Activated CD4-positive, alpha-beta memory T cell treated with anti-CD3 and anti-CD28 coated beads, Interleukin-2, amount 10 ng/mL, durations not matched to agents 7 days and 5 days (primary cell): ENCODE measurements at places on chromosomes 6 and 20. TPM values are rescaled to one million over a fixed set of nuclear protein-coding genes. Genes with fewer than 3 reads are reported as not detected.

- no peaks in the 10 kb centered on the region for H3K4me1 ChIP-seq
- no peak overlapping the region for H3K27ac ChIP-seq
- H3K27me3 ChIP-seq, result no peaks in the 10 kb centered on the region
- no peak for DNase-seq
- peaks cover 3% of the 10 kb centered on the region for H3K36me3 ChIP-seq
- H3K4me3 ChIP-seq, result no peak overlapping the region
These were observed 58.3 kb upstream of the TMEM181 start for GRCh38 chr6:158501360-158502262.

Gene IP6K3
- total RNA-seq, result not detected

- peaks cover 50% of the 10 kb centered on the region for H3K36me3 ChIP-seq
- no peaks in the 10 kb centered on the region for H3K27me3 ChIP-seq
- H3K27ac ChIP-seq, result peak overlapping the region; percentile 10
- DNase-seq, result no peak
- H3K4me3 ChIP-seq, result no peak overlapping the region
These were observed 15.9 kb upstream of the TBC1D20 start for GRCh38 chr20:478010-478948.

DNA sequence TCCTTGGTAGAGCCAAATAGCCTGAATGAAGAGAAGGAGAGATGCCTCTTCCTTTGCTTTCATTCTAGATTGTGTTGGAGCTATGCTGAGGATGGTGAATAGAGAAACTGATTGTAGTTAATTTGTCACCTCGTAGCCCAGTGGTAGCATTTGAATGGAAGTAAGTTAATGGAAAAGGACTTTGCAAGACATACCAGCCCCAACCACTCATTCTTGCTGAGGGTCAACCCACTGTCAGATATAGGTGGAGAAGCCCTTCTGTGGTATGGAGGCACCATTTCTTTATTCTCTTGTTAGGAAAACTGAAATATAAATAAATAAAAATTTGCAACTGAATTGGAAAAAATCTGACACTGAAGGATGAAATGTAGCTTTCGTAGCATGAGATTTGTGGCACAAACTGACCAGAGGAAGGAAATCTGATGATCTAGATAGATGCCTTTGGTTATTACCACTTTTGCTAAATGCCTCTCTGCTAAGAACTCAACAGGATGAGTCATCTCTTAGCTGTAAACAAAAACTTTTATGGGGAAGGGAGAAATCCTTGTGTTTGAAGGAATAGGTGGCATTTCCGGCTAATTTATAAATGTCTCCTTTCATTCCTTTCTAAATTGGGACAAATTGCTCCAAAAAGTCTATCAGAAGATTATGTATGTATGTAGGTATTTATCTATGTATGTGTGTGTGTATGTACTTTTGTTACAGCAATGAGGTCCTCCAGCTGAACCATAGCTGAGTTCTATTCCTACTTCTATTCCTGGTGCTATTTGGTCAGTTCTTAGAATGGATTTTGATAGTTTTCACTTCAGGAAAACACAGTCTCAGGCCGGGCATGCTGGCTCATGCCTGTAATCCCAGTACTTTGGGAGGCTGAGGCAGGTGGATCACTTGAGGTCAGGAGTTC lies 76.5 kb upstream of the SUPT3H start:
- H3K4me1 ChIP-seq, result peaks cover 71% of the 10 kb centered on the region
- peaks cover 56% of the 10 kb centered on the region for H3K36me3 ChIP-seq
- H3K27me3 ChIP-seq, result no peaks in the 10 kb centered on the region
- no peak for DNase-seq
- no peak overlapping the region for H3K4me3 ChIP-seq

- H3K4me3 ChIP-seq, result no peak overlapping the region
- no peak for DNase-seq
- H3K4me1 ChIP-seq, result no peaks in the 10 kb centered on the region
- H3K36me3 ChIP-seq, result peaks cover 20% of the 10 kb centered on the region
- no peaks in the 10 kb centered on the region for H3K27me3 ChIP-seq
These were observed 135.4 kb downstream of the REV3L start for GRCh38 chr6:111347589-111347988.

Gene TFAP2B
- not detected for total RNA-seq

Gene STMND1
- not detected for total RNA-seq

- H3K27me3 ChIP-seq, result no peaks in the 10 kb centered on the region
- H3K4me1 ChIP-seq, result no peaks in the 10 kb centered on the region
- DNase-seq, result no peak
- peaks cover 71% of the 10 kb centered on the region for H3K36me3 ChIP-seq
These were observed 18.7 kb downstream of the ASF1A start for GRCh38 chr6:118912646-118913045.

- no peaks in the 10 kb centered on the region for H3K27me3 ChIP-seq
- peaks cover 15% of the 10 kb centered on the region for H3K36me3 ChIP-seq
- no peak overlapping the region for H3K27ac ChIP-seq
- DNase-seq, result no peak
- H3K4me1 ChIP-seq, result peaks cover 40% of the 10 kb centered on the region
These were observed 39.9 kb upstream of the TAB2 start for GRCh38 chr6:149277621-149278020.

DNA sequence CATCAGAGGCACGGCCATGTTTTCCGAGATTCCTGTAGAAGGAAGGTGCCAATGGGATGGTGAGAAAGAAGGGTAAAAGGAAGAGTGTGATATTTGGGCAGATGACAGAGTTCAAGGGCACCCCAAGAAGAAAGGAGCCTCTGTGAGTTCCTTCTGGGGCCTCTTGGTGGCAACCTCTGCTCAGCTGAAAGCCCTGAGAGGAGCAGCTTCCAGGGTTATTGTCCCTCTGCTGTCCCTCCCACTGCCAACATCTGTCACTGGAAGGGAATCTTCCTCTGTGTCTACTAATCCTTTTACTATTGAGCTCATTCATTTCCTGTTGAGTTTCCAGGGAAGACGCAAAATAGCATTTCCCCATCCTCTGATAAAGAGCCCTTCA lies 40.0 kb upstream of the KCNK16 start:
- no peak overlapping the region for H3K4me3 ChIP-seq
- H3K4me1 ChIP-seq, result no peaks in the 10 kb centered on the region
- H3K36me3 ChIP-seq, result no peaks in the 10 kb centered on the region
